Stimulated activated CD4-positive, alpha-beta T cell treated with anti-CD3 and anti-CD28 coated beads, Interleukin-1b, Interleukin-23, amount 100 ng/mL, for 1 hour (primary cell): ENCODE measurements at places on chromosomes 11 and 22.

- DNase-seq: no peak
Observed at GRCh38 chr11:122672892-122673291, 17.4 kb downstream of the UBASH3B start.

DNA sequence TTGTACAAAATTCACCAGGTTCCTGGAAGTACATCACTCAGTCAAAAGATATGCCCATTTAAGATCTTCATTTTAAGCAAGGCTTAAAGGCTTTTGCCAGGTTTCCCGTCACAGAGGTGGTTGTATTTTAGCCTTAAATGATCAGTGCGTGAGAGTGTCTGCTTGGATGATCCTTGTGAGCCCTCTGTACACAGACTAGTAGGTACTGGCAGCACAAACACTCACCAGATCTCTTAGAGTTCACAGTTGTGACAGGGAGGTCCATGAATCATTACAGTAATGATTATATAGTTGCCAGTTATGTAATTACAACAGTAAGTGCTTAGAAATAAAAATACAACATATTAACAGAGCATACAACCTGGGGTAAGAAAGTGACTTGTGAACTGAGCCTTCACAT is 84.2 kb upstream of the SLC25A18 start:
- DNase-seq: no peak

- no peak for DNase-seq
Observed at GRCh38 chr11:47446833-47447232, 2.1 kb downstream of the RAPSN start.

GRCh38 chr22:20354238-20354975 is 34.5 kb upstream of the DGCR6L start:
- no peak for DNase-seq

- DNase-seq: no peak
Observed at GRCh38 chr22:48980409-48980808, 847.3 kb downstream of the BRD1 start.

DNA sequence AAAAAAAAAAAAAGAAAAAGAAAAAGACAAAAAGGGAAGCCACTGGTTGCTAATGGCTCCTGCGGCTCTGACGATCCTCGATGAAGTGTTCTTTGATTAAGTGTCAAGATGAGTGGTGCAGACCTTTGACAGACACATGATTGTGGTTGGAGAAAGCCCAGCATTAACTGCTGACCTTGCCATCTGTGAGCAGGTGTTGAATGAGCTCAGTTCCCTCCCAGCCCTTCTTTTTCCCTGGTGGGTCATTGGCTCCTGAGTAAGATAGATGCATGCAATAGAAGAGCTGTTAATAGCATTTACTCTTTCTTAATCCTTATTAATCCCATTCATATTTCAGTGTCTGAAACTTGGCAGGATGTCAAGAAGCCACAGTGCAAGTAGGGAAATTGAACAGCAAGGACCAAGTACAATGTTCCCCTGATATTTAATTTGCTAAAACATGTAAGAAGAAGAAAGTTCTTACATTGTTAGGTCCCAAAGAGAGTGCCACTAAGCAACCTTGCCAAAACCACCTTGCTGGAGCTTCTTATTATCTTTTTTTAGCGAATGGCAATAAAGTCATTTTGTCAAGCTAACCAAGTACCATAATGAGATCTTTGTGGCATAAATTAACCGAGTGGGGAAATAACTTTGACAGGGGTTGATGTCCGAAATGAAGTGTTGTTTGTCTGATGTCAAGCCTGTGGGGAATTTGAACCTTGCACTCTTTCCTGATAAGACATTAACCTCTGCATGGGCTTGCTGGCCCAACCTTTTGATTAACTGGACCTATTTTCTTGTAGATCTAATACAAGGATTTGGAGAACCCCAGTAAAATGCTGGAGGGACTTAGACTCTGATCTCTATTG is 113.7 kb downstream of the PTPRJ start:
- no peak for DNase-seq

DNA sequence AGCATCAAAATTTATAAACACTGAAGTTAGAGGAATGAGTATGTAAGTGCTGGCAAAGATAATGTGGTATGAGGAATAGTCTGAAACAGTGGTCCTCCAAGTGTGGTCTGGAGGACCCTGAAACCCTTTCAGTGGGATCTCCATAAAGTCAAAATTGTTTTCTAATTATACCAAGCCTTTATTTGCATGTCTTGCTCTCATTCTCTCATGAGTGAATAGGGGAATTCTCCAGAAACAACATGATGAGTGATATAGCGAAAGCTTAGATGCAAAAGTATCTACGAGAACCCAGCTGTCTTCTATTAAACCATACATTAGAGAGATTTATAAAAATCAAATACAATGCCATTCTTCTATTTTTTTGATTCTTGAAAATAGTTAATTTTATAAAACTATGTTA is 145.0 kb upstream of the RAG2 start:
- no peak for DNase-seq

DNA sequence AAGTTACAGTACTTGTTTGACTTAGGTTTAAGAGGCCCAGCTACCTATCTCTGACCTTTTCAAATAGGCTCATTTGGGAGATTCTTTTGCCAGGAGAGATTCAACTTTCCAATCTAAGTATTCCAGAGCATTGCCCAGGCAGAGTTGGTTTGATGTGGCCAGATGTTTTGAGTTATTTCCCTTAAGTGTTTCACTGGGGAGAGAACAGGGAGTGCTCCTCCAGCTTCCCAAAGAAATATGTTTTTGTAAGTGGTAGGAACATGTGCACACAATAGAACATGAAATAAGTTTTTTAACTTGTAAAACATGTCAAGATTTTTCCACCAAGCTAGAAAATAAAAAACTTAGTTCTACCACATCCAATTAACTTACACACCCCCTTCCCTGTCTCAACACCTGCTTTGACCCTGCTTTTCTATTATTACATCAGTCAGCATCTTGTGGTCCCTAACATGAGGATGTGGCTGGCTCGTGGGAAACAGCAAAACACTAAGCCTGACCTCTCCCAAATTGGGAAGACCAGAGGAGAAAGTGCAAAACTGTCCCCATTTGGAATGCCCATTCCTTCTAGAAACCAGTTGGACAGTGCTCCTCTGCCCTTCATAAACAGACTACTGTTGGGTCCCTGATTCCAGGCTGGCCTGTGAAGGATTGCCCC is 70.4 kb upstream of the RASSF10 start:
- DNase-seq: no peak

DNA sequence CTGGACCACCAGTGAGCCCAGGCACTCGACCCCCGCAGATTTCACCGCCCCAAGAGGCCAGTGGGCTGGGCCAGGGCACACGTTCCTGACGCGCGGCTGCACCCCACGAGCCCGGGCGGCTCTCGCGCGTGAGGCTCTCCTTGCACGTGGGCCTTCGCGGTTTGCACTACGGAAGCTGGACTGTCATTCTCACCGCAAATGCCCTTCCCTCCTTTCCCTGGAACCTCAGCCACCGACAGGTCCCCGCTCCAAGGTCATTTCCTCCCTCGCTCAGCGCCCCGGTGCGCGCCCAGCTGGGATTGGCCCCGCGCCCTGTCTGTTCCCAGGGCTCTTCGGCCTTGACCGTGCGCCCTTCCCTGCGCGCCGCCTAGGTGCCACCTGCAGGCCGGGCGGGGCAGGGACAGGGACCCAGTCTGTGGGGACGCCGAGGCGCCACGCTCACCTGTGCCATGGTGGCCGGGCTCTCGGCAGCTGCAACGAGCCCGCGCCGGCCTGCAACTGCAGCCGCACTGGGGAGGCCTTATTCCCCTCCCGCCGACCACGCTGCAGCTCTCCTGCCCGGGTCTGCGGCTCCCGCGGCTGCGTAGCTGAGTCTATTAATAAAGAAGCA is 2.1 kb upstream of the CPT1A start:
- no peak for DNase-seq

- no peak for DNase-seq
Observed at GRCh38 chr22:39462443-39463221, 5.8 kb downstream of the MGAT3 start.

- DNase-seq: no peak
Observed at GRCh38 chr11:125062931-125063428, at the start of gene SLC37A2. Gene SLC37A2, plus strand, starts transcription at chr11:125063305. Its CDS starts 63 bp downstream, at chr11:125063368.

- no peak for DNase-seq
Observed at GRCh38 chr11:282630-283360, 4.6 kb downstream of the NLRP6 start.

- DNase-seq: no peak
Observed at GRCh38 chr11:105177658-105178057, 38.1 kb upstream of the CARD18 start.

GRCh38 chr11:36395978-36396736 is 100.1 kb downstream of the PRR5L start:
- no peak for DNase-seq

GRCh38 chr11:81071606-81072005 is 1630.8 kb upstream of the TENM4 start:
- no peak for DNase-seq

DNA sequence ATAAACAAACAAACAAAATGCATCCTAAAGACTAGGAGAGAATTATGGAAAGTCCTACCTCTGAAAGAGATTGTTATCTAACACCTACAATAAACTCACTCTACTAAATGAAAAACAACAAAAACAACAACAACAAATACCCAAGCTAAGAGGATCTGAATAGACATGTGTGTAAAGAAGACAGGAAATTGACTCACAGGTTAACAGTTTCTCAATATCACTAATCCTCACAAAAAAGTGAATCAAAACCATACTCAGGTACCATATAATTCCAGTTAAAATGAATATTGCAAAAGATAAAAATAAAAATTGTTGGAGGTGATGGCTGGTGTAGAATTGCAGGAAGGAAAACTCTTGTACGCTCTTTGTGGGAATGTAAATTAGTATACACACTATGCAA is 110.4 kb upstream of the TOP3B start:
- DNase-seq: no peak

DNA sequence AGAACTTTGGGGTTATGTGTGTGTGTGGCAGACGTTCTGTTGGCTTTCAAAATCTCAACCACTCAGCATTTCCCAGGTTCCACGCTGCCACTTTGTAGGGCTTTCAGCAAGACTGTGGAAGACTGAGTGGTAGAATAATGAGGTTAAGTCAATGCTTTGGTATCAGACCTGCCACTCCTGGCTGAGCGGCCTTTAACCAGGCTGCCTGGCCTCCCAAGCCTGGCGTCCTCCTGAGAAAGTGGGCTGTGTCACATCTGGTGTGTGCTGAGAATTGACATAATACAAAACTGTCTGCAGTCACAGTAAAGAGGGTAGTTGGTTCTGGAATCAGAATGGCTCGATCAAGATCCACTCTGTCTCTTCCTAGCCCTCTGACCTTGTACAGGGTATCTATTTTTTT is 126.5 kb downstream of the DBX1 start:
- no peak for DNase-seq

- DNase-seq: no peak
Observed at GRCh38 chr11:10044618-10045017, 249.4 kb downstream of the SBF2 start.

GRCh38 chr11:65422633-65423515 is at the start of gene NEAT1:
Gene NEAT1, plus strand, starts transcription at chr11:65422798.
- DNase-seq: peak; percentile 85

GRCh38 chr11:8605971-8606563 is 12.0 kb upstream of the STK33 start:
- no peak for DNase-seq

- DNase-seq: no peak
Observed at GRCh38 chr22:26394777-26395176, 34.3 kb upstream of the ASPHD2 start.

GRCh38 chr11:76543006-76543703 is 98.3 kb downstream of the EMSY start:
- DNase-seq: no peak

- DNase-seq: no peak
Observed at GRCh38 chr11:115333121-115333520, 171.1 kb downstream of the CADM1 start.

GRCh38 chr11:330307-330693 is 9.6 kb upstream of the IFITM3 start:
- DNase-seq: no peak

- no peak for DNase-seq
Observed at GRCh38 chr11:27717801-27718229, 17.6 kb upstream of the BDNF start.

DNA sequence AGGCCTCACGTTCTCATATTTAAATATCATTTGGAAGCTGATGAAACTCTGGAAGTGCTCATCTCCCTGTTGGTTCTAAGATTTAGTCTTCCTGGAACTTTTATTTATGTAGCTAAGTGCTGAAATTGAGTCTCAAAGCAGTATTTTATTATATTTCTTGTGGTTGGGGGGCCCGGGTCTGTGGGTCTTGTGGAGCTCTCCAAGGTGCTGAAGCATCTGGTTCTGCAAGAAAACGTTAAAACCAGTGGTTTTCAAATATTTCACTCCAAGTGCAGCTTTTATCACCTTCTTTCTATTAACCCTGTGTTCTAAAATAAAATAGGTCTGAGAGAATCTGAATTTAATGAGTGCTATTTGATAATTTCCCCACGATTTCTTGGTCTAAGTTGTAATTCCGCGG is 1404.8 kb downstream of the TBC1D22A start:
- no peak for DNase-seq

DNA sequence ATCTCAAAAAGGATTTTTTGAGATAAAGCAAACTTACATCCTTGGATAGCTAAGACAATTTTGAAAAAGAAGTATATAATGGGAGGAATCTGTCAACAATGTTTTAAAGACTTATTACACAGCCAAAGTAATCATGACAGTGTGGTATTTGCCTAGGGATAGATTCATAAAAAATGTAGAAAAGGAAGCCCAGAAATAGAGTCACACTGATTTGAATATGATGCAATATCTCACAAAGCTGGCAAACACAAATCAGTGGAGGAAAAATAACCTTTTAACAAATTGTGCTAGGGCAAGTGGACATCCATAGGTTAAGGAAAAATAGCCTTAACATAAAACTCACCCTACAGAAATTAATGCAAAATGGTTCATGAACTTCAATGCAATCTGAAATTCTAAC is 6.0 kb downstream of the XKR3 start:
- DNase-seq: no peak

GRCh38 chr11:24828938-24829605 is 332.2 kb downstream of the LUZP2 start:
- DNase-seq: no peak

DNA sequence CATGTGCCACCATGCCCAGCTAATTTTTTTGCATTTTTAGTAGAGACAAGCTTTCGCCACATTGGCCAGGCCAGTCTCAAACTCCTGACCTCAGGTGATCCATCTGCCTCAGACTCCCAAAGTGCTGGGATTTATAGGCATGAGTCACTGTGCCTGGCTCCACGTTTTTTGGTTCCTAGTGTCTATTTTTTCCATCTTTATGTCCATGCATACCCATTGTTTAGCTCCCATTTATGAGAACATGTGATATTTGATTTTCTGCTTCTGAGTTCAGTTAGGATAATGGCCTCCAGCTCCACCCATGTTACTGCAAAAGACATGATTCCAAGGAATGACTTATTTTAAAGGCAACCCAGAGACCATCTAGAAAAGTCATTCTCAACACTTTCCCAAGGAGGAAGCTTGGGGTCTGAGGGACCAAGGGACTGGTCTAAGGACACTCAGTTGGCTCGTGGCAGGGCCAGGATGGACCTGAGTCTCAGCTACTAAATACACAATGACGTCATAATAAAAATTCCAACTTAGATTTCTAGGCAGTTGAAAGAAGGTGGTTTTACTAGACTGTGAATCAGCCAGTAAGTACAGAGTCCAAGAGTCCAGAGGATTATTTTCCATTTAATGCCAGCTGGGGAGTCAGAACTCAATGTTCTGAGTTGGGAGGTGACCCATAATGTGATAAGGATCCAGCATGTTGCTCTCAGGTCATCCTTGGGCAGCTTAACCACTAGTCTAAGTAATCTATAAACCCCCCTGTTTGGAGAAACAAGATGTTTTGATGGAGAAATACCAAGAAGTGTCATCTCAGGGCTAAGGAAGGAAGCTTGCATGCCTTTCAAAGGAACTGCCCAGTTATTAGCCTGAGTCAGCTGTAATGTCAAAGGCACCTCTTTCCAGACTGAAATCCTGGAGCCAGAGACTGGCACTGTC is 39.4 kb downstream of the ABTB2 start:
- DNase-seq: no peak

- DNase-seq: no peak
Observed at GRCh38 chr22:38758276-38758945, 2.6 kb upstream of the SUN2 start.
